Pons (tissue), 1 donor: ENCODE measurements at places on chromosomes 5 and 9.

DNA sequence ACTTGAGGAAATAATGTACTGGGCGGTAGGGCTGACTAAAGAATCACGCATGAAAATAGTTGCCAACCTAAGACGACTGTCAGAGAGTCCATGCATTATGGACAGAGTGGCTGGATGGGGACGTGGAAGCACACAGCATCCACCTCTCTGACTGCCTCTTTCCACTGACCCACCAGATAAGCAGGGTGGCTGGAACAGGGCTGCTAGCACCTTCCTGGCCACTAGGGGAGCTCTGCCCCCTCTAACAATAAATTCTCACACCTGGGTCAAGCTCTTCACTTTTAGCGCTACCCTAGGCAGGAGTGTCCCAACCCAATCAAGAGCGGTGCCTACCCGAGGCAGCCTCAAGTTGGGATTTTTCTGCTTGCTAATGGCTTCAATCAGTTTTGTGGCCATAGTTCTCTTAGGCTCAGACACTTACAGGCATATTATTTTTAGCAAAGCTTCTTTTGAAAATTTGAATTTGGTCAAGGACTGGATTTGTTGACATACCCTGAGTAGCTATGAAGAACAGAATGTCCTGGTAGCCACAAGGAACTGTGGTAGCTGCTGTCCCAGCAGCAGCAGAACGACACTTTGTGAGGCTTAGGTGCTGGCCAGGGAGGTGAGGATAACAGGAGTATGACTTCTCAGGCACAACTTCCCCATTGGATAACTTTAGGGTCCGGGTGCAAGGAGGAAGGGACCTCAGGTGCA is 6.9 kb upstream of the TPM2 start:
- DNase-seq: peak; percentile 35

- DNase-seq: no peak
These were observed 44.2 kb upstream of the CD180 start for GRCh38 chr5:67240846-67241245.

GRCh38 chr5:31581498-31582099 is 49.5 kb downstream of the C5orf22 start:
- peak; percentile 69 for DNase-seq

DNA sequence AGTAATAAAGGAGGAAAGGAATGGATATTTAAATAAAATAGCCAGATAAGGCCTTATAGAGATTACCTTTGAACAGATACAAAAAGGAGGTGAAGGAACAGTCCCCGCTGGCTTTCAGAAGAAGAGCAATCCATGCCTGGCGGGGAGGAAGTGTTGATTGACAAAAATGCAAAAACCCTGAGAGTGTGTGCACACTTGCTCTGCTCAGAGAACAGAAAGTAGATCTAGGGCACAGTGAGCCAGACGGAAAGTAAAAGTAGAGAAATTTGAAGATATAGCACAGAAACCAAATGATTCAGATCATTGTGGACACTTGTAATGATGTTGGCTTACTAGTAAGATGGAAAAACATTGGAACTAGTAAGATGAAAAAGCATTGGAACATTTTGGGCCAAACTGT is 720.6 kb downstream of the PTPRD start:
- DNase-seq: no peak

DNA sequence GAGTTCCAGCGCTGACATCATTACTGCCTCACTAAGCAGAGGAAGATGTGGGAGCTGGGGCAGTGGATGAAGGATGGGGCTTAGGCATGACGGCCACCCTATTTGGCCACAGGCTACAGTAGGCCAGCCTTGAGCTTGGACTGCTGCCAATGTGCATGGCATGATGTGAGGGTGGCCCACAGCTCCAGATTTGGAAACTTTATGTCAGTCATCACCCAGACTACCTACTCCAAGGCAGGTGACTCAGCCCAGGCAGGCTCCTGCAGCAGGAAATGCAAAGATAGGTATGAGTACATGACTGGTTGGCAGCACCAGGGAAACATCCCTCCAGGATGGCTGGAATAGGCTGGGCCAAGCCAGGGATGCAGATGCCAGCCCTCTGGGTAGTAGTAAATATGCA is 303.6 kb downstream of the SPOCK1 start:
- no peak for DNase-seq

GRCh38 chr5:55923177-55923771 is 71.5 kb downstream of the IL6ST start:
- peak; percentile 59 for DNase-seq

- DNase-seq: no peak
These were observed 162.8 kb downstream of the PIK3R1 start for GRCh38 chr5:68378204-68378820.

DNA sequence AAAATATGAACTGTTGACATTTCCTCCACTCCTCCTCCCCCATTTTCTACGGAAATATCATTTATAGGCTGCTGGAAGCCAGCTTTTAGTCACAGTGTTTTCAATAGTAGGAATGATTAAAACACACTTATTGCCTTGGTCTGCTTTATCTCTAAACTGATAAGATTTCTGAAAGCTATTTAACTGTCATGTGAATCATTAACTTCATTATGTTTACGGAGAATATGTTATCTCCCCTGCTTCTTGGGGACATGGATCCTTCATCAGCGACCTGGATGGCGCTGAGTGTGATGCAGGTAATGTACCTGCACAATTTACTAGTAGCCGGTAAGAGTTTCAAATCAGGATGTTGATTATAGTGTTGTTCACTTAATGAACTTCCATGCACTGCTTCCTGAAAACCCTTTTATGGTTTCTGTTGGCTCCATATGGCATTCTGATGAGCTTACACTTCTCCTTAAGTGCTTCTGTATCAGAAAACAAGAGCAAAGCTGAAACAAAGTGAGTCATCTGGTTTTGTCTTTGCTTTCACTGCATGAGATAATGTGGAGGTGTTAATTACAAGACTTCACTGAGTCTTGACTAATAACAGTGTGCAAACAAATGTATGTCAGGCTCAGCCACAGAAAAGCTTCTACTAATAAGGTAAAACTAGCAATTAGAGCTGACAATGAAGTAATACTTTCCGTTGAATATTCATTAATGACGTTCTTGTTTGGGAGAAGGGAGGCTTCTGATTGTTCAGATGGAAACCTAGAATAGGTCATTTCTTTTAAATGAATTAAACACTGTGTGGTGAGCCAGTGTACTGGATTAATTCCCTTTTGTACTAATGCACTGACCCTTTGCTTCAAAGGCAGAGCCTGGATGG is 162.4 kb upstream of the ZNF608 start:
- no peak for DNase-seq
